CD8-positive, alpha-beta T cell (primary cell): ENCODE measurements at places on chromosomes 6 and 20. TPM values are rescaled to one million over a fixed set of nuclear protein-coding genes. Genes with fewer than 3 reads are reported as not detected.

Gene PTPRT
- total RNA-seq, result not detected

Gene TMEM170B
- 2.2 TPM for total RNA-seq

Gene TAF4
- total RNA-seq, result 14.1 TPM

Gene HAO1
- not detected for total RNA-seq

Gene GMPR
- 0.41 TPM for total RNA-seq

Gene SLC22A16
- total RNA-seq, result not detected

Gene GLO1
- total RNA-seq, result 23.1 TPM

Gene MYLK2
- not detected for total RNA-seq

Gene VGLL2
- not detected for total RNA-seq

Gene DDO
- not detected for total RNA-seq
